DND-41 (cell line): ENCODE measurements at places on chromosomes 1 and 21.

DNA sequence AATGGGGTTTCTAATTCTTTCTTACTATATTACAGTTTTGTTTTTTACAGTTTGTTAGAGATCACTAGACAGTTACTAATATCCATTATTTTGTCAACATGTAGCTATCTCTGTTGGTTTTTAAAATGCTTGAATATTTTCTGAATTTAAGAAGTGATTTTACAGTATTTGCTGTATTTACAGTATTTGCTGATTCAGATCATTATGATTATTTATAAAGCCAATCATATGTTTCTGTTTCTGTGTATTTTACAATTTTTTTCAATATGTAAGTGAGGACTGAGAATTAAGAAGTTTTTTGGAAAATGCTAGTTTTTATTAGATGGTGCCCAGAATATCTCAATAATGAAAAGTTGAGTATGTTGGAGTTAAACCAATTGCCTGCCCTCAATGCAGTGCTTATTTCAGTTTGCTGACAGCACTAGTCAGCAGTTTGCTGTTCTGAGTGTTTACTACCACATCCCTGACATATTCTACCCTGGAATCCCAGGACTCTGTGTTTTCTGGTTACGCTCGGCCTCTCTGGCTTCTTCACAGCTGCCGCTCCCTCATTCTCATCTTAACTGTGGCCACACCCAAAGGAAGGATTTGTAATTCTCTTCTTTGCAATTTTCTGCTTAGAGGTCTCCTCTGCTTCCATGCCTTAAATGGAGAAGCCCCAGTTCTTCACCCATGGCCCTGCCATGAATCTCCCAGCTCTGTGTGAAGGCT, 68.0 kb upstream of the BACH1 start:
- peaks cover 15% of the 10 kb centered on the region for H3K4me1 ChIP-seq
- H3K27me3 ChIP-seq = no peaks in the 10 kb centered on the region
- no peak overlapping the region for H3K4me3 ChIP-seq
- no peaks in the 10 kb centered on the region for H3K36me3 ChIP-seq

DNA sequence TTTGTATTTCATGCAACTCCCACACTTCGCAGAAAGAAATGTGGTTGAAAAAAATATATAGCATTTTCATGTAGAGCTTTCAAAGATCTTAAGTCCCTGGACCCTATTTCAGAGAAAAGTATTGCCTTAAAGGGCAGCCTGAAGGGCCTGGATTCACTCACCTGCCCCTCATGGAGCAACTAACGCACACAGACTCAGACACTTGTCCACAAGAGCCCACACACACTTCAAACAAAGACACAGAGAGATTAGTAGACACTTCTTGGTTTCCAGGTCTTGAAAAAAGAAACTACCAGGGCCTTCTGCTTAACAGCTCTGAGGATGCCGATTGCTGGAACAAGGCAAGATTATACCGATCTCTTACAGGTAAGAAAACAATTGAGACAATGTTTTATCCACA, 122.2 kb downstream of the ZBTB18 start:
- no peaks in the 10 kb centered on the region for H3K36me3 ChIP-seq
- no peak overlapping the region for H3K4me3 ChIP-seq
- no peak overlapping the region for H3K27ac ChIP-seq
- DNase-seq = no peak
- H3K27me3 ChIP-seq = no peaks in the 10 kb centered on the region

DNA sequence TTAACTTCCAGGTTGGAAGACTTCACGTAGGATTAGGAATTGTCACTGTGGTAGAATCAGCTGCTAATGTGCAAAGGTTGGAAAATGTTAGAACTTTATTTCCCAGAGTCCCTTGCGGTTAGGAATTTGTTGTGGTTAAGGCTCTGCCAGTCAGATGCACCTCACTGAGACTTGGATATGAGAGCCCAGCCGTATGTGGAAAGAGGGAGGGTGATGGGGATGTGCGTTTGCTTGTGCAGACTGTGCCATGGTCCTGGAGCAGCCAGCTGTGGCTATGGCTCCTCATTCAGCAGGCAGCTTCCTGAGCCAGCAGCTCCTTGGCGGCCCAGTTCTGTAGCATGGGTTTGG, 12.5 kb downstream of the S100A10 start:
- DNase-seq = no peak
- no peaks in the 10 kb centered on the region for H3K4me1 ChIP-seq
- no peaks in the 10 kb centered on the region for H3K27me3 ChIP-seq
- no peak overlapping the region for H3K27ac ChIP-seq
- no peak overlapping the region for H3K4me3 ChIP-seq
- peaks cover 52% of the 10 kb centered on the region for H3K36me3 ChIP-seq

GRCh38 chr1:7292714-7293419, 478.2 kb upstream of the VAMP3 start:
- no peaks in the 10 kb centered on the region for H3K36me3 ChIP-seq
- no peak for DNase-seq
- H3K4me1 ChIP-seq = no peaks in the 10 kb centered on the region
- no peak overlapping the region for H3K4me3 ChIP-seq
- peaks cover 6% of the 10 kb centered on the region for H3K27me3 ChIP-seq

- peak overlapping the region; percentile 41 for H3K4me3 ChIP-seq
- H3K27ac ChIP-seq = peak overlapping the region; percentile 82
- peaks cover 33% of the 10 kb centered on the region for H3K4me1 ChIP-seq
Observed at GRCh38 chr1:206470692-206471414, 577 bp downstream of the IKBKE start.

GRCh38 chr21:18147678-18148077, 97.0 kb upstream of the CHODL start:
- no peaks in the 10 kb centered on the region for H3K4me1 ChIP-seq
- H3K4me3 ChIP-seq = no peak overlapping the region
- H3K27ac ChIP-seq = no peak overlapping the region
- H3K27me3 ChIP-seq = no peaks in the 10 kb centered on the region
- no peaks in the 10 kb centered on the region for H3K36me3 ChIP-seq

- no peak for DNase-seq
- H3K4me3 ChIP-seq = no peak overlapping the region
- H3K36me3 ChIP-seq = no peaks in the 10 kb centered on the region
- peaks cover 4% of the 10 kb centered on the region for H3K27me3 ChIP-seq
Observed at GRCh38 chr1:223738465-223739365, 26.4 kb downstream of the CAPN2 start.

DNA sequence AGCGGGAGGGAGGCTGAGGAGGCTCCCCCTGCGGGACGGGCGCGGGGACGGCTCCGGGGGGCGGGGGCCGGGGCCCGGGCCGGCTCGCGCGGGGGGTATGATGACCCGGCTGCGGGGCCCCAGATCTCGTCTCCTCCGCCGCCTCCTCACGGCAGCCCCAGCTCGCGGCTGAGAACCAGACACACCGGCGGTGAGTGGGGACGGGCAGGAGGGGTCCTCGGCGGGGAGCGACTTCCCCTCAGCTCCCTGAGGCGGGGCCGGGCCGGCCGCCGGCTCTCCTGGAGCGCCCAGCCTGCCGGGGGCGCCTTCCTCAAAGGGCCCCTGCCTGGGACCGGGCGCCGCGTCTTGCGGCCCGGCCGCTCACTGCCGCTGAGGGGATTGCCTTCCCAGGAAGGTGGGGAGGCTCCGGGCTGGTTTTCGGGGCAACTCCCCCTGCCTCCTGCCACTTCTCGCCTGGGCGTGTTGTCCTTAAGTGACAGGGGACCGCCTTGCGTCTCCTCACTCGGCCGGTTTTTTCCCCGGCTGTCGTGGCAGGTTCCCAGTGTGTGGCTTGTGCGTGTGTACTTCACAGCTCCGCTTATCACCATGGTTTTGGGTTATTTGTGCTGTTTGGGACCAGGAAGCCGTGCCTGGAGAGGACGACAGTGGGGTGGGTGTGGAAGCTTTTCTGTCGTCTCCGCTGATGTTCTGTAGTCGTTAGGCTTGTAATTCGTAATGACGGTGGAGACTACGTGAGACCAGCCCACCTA, 800 bp downstream of the HIPK1 start:
- H3K36me3 ChIP-seq = peaks cover 13% of the 10 kb centered on the region; the same call in 1 of the 2 replicates
- peak; percentile 48 for DNase-seq
- peak overlapping the region; percentile 86 for H3K27ac ChIP-seq
- no peaks in the 10 kb centered on the region for H3K27me3 ChIP-seq

GRCh38 chr21:16195538-16195910, 465.7 kb downstream of the USP25 start:
- H3K4me1 ChIP-seq = peaks cover 28% of the 10 kb centered on the region
- peak overlapping the region; percentile 40 for H3K4me3 ChIP-seq
- DNase-seq = no peak
- no peaks in the 10 kb centered on the region for H3K36me3 ChIP-seq

- H3K4me1 ChIP-seq = no peaks in the 10 kb centered on the region
- H3K27ac ChIP-seq = no peak within 1 kb of the TSS
- no peaks in the 10 kb centered on the region for H3K27me3 ChIP-seq
- H3K36me3 ChIP-seq = no peaks in the 10 kb centered on the region
- H3K4me3 ChIP-seq = no peak within 1 kb of the TSS
Observed at GRCh38 chr1:77281491-77282186, at the start of gene AK5. TSS of gene AK5 (plus strand) at chr1:77282019. CDS start at chr1:77282314, 295 bp downstream.

DNA sequence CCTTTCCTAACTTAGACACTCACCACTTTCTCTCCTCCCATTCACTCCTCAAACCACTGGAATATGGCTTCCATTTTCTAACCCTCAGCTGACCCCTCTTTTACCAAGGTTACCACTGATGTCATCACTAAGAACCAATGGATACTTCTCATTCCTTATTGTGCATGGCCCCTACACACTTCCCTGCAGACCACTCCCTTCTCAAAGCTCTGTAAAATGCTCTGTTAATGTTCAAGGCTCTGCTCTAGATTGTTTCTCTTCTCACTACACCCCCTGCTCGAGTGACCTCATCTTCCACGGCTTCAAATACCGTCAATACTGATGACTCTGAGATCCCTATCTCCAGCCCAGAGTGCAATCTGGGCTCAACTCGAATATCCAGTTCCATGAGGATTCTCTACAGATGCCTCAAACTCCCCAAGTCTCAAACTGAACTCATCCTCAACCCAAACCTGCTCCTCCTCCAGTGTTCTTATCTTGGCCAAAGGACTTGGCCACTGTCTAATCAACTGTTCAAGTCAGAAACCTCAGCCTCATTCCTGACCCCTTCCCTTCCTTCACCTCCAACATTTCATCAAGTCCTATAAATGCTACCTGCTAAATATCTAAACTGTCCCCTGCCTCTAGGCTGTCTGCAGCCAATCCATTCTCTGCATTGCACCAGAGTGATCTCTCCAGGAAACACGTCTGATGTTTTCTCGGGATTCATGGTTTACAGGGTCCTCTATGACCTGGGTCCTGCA, 41.3 kb upstream of the BMP8B start:
- no peak for DNase-seq
- H3K4me3 ChIP-seq = no peak overlapping the region
- H3K36me3 ChIP-seq = no peaks in the 10 kb centered on the region
- no peaks in the 10 kb centered on the region for H3K27me3 ChIP-seq
- H3K27ac ChIP-seq = no peak overlapping the region

DNA sequence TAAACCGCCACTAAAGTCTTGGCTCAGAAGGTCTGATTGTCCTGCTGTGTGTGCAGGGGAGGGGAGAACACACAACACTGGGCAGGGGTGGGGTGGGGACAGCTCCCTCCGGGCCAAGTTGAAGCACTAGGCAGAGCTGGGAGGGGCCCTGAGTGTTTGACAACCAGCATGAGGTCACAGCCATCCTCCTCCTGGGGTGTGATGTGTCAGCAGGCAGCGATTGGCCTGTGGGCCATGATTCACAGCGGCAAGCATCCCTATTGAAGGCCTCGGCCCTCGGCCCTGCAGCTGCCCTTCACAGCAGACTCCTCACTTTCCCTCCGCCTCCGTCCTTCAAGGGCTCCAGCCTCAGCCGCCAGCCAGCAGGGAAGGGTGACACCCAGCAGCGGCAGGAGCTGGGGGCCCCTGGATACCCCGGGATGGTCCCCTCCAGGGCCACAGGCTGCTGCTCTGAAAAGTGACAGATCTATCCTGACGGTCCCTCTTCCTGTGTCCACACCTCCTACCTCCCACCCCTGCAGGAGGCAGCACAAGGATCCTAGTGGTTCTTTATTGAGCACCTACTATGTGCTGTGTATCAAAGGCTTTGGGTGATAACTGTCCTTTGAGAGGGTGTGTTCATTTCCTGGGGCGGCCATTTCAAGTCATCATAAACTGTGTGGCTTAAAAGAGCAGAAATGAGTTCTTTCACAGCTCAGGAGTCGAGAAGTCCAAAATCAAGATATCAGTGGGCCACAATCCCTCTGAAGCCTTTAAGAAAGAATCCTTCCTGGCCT, 66.0 kb upstream of the SLC25A33 start:
- H3K27ac ChIP-seq = no peak overlapping the region
- DNase-seq = no peak
- no peak overlapping the region for H3K4me3 ChIP-seq
- no peaks in the 10 kb centered on the region for H3K36me3 ChIP-seq
- H3K4me1 ChIP-seq = no peaks in the 10 kb centered on the region

- no peak overlapping the region for H3K27ac ChIP-seq
- H3K4me1 ChIP-seq = no peaks in the 10 kb centered on the region
- peaks cover 35% of the 10 kb centered on the region for H3K36me3 ChIP-seq
- H3K27me3 ChIP-seq = no peaks in the 10 kb centered on the region
- no peak for DNase-seq
Observed at GRCh38 chr1:6093611-6094010, 47.9 kb downstream of the KCNAB2 start.

- no peak for DNase-seq
- no peaks in the 10 kb centered on the region for H3K27me3 ChIP-seq
- H3K4me1 ChIP-seq = no peaks in the 10 kb centered on the region
- no peak overlapping the region for H3K27ac ChIP-seq
Observed at GRCh38 chr21:29893687-29894086, 46.1 kb downstream of the GRIK1 start.

DNA sequence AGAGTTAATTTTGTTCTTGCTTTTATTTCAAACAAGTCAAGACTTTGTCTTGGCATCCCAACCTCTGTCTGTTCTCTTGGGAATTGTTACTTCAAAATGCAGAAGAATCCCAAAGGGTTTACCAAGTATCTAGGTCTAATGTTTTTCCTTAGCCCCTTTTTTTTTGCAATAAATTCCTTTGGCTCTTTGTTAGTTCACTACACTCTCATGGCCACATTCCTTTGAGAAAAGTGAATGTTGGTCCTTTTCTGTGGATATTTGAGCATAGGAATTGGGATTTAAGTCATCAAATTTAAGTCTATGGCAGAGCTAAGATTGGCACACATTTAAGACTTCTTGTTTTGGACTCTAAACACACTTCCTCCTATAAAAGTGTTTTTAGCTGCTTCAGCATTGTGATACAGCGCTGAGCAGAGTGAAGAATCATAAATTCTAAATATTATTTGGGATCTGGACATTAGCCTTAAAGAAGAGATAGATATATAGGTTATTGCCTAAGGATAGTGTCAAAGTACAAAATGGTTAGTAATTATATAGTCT, 1.9 kb downstream of the BTF3L4 start:
- no peaks in the 10 kb centered on the region for H3K27me3 ChIP-seq
- H3K4me1 ChIP-seq = peaks cover 66% of the 10 kb centered on the region
- peaks cover 34% of the 10 kb centered on the region for H3K36me3 ChIP-seq
- H3K4me3 ChIP-seq = peak overlapping the region; percentile 79; the same call in 1 of the 2 replicates
- H3K27ac ChIP-seq = peak overlapping the region; percentile 98
- no peak for DNase-seq

- no peaks in the 10 kb centered on the region for H3K36me3 ChIP-seq
- no peak overlapping the region for H3K4me3 ChIP-seq
- H3K27me3 ChIP-seq = no peaks in the 10 kb centered on the region
- DNase-seq = no peak
- no peak overlapping the region for H3K27ac ChIP-seq
Observed at GRCh38 chr21:35294231-35294898, 245.3 kb upstream of the RUNX1 start.
